T-helper 17 cell (primary cell): ENCODE measurements at places on chromosomes 6 and 20. TPM values are rescaled to one million over a fixed set of nuclear protein-coding genes. Genes with fewer than 3 reads are reported as not detected.

SAMD5 gene
- not detected for total RNA-seq

GRCh38 chr20:1185790-1186334 lies 1.1 kb upstream of the TMEM74B start:
- no peak for DNase-seq

SRMS gene
- not detected for total RNA-seq

- no peak for DNase-seq
Measured at GRCh38 chr6:56608332-56608731, 34.4 kb downstream of the DST start.

GRCh38 chr6:75290136-75290945 lies 5.7 kb upstream of the TMEM30A start:
- no peak for DNase-seq

TASP1 gene
- 15.0 TPM for total RNA-seq

GRCh38 chr6:133880006-133880405 lies 8.9 kb upstream of the TCF21 start:
- DNase-seq, result no peak

KCNG1 gene
- total RNA-seq, result 0.90 TPM

FOXA2 gene
- not detected for total RNA-seq

- no peak for DNase-seq
Measured at GRCh38 chr6:42025845-42026243, 24.5 kb upstream of the TAF8 start.

DNA sequence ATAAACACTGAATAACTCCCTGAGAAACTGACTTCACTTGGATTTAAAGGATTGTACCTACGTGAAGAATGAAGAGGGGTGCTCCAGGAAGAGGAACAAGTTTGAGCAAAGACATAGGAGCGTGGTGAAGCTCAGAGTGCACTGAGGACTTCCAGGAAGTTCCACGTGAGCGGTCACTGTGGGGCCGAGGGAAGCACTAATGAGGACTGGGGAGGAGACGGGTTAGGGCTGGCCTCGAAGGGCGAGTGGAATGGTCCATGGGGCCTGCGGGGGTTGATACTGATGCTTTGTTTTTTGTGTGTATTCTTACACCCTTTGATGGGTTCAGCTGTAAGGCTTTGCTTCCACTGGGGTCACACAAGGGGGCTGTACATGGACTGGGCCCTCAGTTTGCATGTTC lies 91.9 kb downstream of the CDH4 start:
- no peak for DNase-seq

- no peak for DNase-seq
Measured at GRCh38 chr6:39785281-39785680, 6.9 kb upstream of the DAAM2 start.

DNA sequence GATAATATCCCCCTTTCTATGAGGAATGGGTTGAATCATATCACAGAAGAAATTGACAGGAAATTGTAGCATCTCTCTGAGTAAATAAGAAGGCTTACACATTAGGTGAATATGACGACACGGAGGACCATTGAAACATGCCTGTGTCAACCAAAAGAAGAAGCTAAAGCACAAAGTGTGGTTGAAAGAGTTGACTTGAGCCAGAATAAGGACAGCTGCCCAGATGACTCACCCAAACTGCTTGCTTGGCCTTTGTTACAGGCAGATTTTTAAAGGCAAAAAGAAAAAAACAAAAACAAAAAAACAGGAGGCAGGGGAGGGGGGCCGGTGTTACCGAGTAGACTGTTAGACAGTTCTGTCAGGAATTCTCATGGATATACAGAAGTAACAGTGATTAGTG lies 129.8 kb upstream of the EDN1 start:
- no peak for DNase-seq

DNA sequence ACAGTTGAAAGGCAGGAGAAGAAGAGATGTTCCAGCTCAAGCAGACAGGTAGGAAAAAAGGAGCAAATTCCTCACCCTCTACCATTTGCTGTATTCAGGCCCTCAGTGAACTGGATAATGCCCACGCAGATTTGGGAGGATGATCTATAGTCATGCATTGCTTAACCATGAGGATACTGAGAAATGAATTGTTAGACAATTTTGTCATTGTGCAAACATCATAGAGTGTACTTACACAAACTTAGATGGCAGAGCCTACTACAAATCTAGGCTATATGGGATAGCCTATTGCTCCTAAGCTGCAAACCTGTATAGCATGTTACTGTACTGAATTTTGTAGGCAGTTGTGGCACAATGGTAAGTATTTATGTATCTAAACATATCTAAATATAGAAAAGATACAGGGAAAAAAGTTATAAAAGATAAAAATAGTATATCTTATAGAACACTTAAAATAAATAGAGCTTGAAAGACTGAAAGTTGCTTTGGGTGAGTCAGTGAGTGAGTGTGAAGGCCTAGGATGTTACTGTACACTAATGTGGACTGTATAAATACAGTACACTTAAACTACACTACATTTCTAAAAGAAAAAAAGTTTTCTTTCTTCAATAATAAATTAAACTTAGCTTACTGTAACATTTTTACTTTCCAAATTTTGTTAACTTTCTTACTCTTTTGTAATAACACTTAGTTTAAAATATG lies 672.3 kb downstream of the UTRN start:
- no peak for DNase-seq

GRCh38 chr20:13515796-13516558 lies 122.8 kb downstream of the TASP1 start:
- no peak for DNase-seq

DNA sequence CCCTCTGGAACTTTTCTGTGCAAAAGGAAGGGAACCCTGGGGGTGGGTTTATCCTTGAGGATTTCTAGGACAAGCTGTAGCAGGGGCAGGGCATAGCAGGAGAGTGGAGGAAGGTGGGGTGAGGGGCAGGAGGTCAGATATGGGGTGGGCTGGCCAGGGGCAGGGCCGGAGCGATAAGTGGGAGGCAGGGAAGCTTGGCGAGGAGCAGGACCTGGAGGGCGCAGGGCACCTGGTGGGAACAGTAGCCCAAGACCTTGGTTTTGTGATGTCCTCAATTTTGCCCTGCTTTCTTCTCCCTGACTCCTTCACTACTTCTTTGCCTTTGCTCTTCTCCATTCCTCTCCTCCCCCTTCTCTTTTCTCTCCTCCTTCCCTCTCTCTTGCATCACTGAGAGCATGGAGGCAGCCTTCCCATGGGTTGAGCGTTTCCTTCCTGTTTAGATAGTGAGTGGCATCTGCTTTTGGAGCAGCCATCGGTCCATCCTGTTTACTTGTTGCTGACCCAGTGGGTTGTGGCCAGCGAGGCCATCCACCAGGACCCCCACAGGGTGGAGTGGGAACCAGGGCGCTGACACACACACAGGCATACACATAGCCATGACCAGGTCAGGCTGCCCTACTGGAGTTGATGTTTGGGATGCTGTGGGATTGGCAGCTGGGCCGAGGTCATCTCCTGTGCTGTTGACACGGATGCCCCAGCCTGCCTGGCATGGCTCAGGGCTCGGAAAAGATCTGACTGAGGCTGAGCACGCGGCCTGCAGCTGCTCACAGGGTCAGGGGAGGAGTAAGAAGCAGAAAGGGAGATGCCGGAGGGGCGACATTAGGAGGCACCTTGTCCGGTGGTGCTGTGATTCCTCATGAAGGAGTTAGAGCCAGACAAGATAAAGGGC lies 121.0 kb upstream of the RNF24 start:
- DNase-seq, result no peak

- DNase-seq, result no peak
Measured at GRCh38 chr6:41222513-41222912, 5.6 kb upstream of the TREML4 start.
